IPS DF 6.9 (cell line): ENCODE measurements at places on chromosomes 4 and X.

- no peak overlapping the region for H3K4me3 ChIP-seq
- DNase-seq: no peak
- no peak overlapping the region for H3K27ac ChIP-seq
- no peaks in the 10 kb centered on the region for H3K27me3 ChIP-seq
These were observed 46.4 kb upstream of the GPM6B start for GRCh38 chrX:13863324-13863723.

DNA sequence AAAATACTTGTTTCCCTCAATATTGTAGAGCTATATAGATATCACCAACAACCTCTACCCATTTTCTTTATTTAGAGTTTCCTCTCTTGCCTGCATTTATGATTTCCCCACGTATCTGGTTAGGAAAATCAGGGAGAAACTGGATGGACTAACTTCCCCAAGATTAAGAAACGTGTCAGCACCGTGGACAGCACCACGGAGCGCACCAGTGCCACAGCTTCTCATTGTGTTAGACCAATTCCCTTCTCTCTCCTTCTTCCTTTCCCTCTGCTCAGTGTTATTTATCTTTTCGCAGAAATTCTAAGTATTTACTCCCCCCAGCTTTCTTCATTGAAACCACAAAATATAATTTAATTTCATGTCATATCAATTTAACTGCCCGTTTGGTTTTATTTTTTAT is 568.6 kb upstream of the BOD1L1 start:
- peak; percentile 37 for DNase-seq
- H3K4me3 ChIP-seq: no peak overlapping the region
- no peaks in the 10 kb centered on the region for H3K27me3 ChIP-seq
- no peaks in the 10 kb centered on the region for H3K36me3 ChIP-seq

- H3K36me3 ChIP-seq: no peaks in the 10 kb centered on the region
- no peaks in the 10 kb centered on the region for H3K27me3 ChIP-seq
- H3K4me3 ChIP-seq: no peak overlapping the region
These were observed 102.8 kb downstream of the ITIH6 start for GRCh38 chrX:54695231-54695630.

GRCh38 chr4:4783847-4784246 is 75.6 kb upstream of the MSX1 start:
- H3K4me3 ChIP-seq: no peak overlapping the region
- no peak for DNase-seq
- H3K36me3 ChIP-seq: no peaks in the 10 kb centered on the region
- H3K27me3 ChIP-seq: no peaks in the 10 kb centered on the region
- no peaks in the 10 kb centered on the region; the same call in 1 of the 2 replicates for H3K4me1 ChIP-seq

GRCh38 chrX:120559804-120560203 is 958 bp downstream of the CUL4B start:
- H3K4me3 ChIP-seq: peak overlapping the region; percentile 90; the same call in 1 of the 2 replicates
- H3K27ac ChIP-seq: no peak overlapping the region
- DNase-seq: no peak
- no peaks in the 10 kb centered on the region for H3K27me3 ChIP-seq
- peaks cover 2% of the 10 kb centered on the region; the same call in 1 of the 2 replicates for H3K4me1 ChIP-seq
- no peaks in the 10 kb centered on the region for H3K36me3 ChIP-seq

DNA sequence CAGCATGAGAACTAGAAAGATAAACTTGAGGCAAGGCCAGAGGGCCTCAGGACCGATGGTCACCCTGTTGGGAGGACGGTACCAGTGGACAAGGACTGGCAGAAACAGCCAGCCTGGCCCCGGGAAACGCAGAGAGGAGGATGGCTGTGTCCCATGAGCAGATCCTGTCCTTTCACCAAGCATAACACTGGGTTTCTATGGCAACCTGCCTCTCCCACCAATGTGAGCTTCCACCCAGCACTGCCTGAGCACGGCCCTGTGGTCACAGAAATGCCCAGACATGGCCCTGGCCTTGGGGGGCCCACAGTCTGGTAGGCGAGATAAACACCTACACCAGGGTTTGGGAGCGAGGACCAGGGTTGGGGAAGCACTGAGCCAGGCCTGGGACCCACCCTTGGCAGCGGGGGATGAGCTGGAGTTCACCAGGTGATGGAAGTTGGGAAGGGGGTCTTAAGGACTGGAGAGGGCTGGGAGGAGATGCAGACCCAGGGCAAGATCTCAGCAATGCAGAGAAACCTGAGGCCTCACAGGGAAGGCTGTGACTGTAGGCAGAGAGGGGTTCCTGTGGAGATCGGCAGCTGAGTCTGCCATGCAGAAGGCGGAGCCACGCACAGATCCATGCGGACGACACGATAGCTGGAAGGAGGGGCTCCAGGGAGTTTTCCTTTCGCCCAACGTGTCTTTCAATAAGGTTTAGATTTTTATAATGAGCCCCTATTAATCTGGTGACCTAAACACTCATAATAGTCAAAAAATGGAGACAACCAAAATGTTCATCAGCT is 32.7 kb upstream of the CRMP1 start:
- DNase-seq: no peak
- no peaks in the 10 kb centered on the region for H3K36me3 ChIP-seq
- H3K4me3 ChIP-seq: no peak overlapping the region
- no peak overlapping the region for H3K27ac ChIP-seq
- peaks cover 2% of the 10 kb centered on the region; the same call in 1 of the 2 replicates for H3K4me1 ChIP-seq
